ENCODE measurements at places on chromosomes 4 and X.

GRCh38 chrX:114332766-114333165 lies 251.1 kb upstream of the HTR2C start:
- no peak for DNase-seq

- no peak for DNase-seq
Observed at GRCh38 chr4:77006753-77007353, 57.3 kb downstream of the SEPTIN11 start.

DNA sequence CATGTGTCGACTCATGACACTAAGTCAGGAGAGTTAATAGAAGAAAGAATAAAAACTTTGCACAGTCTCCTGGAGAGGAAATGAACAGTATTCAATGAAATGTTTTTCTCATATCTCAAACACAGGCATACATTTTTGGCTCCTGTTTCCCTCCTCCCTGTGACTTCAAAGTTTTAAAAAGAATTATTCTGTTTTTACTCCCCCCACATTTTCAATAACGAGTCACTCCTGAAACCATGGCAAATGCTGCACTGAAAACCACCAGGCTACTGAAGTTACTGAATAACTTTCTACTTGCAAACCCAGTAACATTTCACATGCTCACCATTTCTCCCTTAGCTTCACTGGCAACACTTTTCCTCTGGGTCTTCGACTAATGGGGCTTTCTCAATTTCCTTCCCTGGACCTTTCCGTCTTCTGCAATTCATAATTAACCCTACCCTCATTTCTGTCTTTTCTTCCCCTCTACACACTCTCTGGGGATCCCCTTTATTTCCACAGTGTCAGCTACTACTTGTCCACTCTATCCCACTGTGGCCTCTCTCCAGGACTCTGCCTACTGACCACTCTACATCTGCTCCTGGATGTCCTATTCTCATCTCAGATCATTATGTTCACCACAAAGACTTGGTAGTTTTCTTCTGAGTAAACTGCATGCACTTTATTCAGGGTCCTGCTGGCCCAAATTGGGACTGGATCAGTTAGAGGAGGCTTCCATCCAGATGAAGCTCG lies 225.8 kb upstream of the ETNPPL start:
- no peak for DNase-seq

DNA sequence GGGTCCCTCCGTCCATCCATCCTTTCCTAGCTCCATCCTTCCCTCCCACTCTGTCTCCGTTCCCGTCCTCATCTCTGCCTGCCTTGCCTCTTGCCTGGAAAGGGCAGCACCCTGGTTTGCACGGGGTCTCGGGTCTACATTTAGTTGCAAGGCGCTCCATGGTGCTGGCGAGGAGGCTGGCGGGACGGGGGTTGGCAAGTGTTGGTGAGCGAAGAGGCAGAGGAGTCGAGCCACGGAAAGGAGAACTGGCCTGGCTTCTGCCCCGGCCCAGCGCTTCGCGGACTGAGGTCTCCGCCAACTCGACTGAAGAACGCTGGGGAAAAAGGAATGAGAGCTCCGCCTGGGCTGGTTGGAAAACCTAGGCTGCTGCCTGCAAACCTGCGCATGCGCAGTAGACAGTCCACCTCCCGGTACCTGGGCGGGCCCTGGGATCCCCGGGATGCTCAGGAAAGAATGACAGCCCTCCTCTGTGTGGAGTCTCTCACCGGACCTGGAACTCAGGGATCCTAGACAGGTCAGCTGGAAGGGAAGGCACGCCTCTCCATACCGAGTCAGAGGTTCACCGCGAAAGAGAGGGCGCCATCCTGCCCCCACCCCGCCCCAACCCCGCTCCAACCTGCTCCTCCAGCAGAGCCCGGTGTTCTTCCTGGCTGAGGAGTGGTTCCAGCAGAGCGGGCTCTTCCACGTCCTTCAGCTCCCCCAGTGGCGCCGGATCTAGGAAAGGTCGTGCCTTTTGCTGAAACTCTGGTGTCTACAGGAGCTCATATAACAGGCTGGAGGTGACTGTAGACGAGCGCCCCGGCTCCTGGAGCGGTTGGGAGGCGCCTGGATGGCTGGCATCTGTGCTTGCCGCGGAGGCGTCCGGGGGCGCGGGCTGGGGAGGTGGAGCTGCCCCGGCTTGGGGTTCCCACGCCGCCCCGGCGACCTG lies 6.0 kb downstream of the FRG2 start:
- DNase-seq: no peak

- DNase-seq: no peak
Observed at GRCh38 chr4:185222598-185222997, 13.2 kb downstream of the SNX25 start.

GRCh38 chrX:110294087-110294486 lies 23.8 kb downstream of the AMMECR1 start:
- DNase-seq: no peak

GRCh38 chr4:35710343-35710742 lies 534.0 kb downstream of the ARAP2 start:
- no peak for DNase-seq

GRCh38 chr4:18973296-18973695 lies 951.7 kb upstream of the LCORL start:
- no peak for DNase-seq

DNA sequence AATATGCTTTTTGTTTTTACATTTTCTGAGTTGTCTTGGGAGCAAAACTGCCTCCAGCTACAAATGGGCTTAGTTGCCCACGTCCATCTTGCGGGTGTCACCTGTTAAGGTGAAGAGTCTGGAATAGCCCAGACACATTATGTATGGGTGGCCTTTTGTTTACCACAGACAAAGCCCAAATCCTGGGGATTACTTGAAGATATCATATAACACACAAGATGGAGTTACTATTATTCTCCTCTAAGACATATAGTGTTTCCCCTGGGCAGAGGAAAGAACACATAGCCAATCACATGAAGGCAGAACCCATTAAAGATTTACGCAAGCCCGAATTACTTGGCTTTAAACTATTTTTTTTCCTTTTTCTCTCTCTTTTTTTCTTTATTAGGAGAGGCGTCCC lies 625.6 kb upstream of the FAM241A start:
- DNase-seq: no peak

- peak; percentile 26 for DNase-seq
Observed at GRCh38 chr4:108080747-108081146, 88.0 kb downstream of the LEF1 start.

GRCh38 chr4:84948056-84948455 lies 18.4 kb downstream of the WDFY3 start:
- DNase-seq: no peak
